ENCODE measurements at places on chromosomes 16 and 17. TPM values are rescaled to one million over a fixed set of nuclear protein-coding genes. Genes with fewer than 3 reads are reported as not detected.
A peak's percentile ranks its signal among the peaks of the same experiment; 100 is the strongest.

Gene UTP4
- 30.9 TPM for total RNA-seq

Gene TSPOAP1
- not detected for total RNA-seq

Gene TPSB2
- total RNA-seq, result 1.1 TPM

Gene RSL1D1
- 345 TPM for total RNA-seq

- peak; percentile 98 for DNase-seq
Observed at GRCh38 chr16:70746708-70747424, 54.1 kb downstream of the VAC14 start.

Gene TEKT1
- not detected for total RNA-seq

- DNase-seq, result no peak
Observed at GRCh38 chr17:27946513-27946912, 53.3 kb upstream of the LYRM9 start.

GRCh38 chr16:717450-718245, 2.7 kb downstream of the METRN start:
- DNase-seq, result no peak

Gene GPR179
- total RNA-seq, result not detected

Gene ASB16
- 0.29 TPM for total RNA-seq

DNA sequence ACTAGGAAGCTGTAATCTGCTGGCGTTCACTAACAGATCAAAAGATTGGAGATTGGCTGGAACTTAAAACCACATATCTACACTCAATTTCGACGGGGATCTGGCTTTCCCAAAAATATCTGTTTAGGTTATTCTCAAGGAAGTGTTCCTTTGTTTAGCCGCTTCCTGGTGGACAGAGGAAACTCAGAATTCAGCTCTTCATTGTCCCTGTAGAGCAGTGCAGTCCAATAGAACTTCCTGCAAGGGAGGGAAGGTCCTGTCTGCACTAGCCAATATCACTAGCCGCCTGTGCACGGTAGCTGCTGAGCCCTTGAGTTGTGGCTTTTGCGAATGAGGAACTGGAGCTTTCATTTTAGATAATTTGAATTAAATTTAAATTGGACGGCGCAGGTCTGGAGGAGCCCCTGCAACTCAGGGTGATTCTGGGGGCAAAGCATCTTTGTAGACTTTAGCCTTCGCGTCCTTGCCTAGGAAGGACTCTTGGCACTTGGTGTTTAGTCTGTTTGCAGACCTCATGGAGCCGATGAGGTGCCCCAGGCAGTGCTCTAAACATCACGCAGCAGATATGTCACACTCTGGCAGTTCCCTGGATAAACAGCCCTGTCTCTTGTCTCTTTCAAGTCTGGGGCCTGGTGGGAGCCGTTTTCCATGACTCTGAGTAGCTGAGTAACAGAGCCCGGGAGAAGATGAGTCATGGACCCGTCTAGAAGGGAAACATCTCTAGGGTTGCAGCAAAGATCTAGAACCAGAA, 122.2 kb downstream of the CCDC182 start:
- DNase-seq, result peak; percentile 70

DNA sequence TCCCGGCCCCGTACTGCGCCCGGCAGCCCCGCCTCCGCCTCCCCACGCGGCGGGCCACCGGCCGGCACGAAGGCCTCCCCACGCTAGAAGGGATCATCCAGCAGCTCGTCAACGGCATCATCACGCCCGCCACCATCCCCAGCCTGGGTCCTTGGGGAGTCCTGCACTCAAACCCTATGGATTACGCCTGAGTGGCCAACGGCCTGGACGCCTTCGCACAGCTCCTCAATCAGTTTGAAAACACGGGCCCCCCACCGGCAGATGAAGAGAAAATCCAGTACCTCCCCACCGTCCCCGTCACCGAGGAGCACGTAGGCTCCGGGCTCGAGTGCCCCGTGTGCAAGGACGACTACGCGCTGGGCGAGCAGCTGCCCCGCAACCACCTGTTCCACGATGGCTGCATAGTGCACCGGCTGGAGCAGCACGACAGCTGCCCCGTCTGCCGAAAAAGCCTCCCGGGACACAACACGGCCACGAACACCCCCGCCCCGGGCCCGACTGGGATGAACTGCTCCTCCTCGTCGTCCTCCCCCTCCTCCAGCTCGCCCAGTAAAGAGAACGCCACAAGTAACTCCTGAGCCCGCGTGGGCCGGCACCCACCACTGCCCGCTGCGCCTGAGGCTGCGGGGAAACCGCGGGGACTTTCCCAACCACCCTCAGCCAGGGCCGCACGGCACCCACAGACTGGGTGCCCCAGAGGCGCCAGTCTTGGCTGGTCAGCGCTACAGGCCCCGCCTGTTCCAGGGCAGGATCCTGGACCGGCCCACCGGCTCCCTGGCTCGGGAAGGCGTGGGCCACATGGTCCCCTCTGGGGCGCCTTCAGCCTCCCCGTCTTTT, 39.0 kb upstream of the AKAP1 start:
- no peak for DNase-seq

DNA sequence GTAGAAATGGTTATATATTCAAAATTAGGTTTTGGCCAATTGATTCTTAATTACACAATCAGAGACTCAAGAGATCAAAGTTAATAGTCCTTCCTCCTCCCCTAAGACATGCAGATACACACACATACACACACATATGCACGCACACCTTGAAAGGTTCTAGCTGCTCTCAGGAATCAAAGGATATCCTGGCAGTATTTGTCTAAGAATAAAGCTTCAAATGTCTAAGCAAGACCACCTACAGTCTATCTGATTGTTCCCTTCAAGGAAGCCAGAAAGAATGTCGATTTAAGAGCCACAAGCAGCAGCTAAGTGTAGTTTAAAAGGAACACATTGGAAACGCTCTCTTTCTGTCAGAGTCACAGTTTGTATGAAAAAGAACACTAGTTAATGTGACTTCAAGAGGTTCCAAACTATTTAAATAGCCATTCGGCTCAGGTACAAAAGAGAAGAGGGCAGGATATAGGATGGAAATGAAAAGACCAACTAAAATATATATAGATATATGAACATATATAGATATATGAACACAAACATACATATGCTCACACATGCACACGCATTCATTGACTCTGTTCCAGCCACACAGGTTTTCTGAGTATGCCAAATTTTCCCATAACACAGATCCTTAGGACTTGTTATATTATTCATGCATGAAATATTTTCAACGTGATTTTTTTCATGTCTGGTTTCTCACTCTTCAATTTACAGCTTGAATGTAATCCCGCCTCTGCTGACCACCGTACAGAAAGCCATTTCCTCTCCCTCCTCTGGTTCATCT, 79.0 kb downstream of the CDH8 start:
- DNase-seq, result no peak

DNA sequence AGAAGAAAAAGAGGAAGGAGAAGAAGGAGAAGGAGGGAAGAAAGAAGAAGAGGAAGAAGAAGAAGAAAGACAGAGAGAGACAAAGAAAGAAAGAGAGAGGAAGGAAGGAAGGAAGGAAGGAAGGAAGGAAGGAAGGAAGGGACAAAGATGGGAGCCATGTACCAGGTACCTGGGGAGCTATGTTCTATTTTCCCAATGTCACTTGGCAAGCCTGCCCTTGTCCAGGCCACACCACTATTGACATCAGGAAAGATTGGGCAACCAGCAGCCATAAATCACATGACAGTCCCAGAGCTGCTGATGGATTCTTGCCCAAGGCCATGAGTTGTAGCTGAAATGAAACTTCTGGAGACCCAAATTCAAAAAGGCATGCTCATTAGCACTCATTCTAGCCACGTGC, 2.7 kb upstream of the CES1 start:
- DNase-seq, result no peak

- no peak for DNase-seq
Observed at GRCh38 chr17:66309793-66310192, 7.4 kb downstream of the PRKCA start.

Gene CFAP97D1
- 0.24 TPM for total RNA-seq

DNA sequence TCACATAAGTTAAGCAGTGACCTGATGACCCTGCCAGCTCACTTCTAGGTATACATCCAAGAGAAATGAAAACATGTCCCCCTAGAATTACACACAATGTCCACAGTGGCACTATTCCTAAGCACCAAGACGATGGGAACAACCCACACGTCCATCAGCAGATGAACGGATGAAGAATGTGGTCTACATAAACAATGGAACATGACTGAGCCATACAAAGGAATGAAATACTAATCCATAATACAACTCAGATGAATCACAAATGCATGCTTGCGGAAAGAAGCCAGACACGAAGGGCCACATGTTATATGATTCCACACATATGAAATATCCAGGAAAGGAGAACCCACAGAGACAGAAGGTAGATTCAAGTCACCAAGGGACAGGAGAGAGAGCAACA, 17.4 kb downstream of the USP22 start:
- no peak for DNase-seq

DNA sequence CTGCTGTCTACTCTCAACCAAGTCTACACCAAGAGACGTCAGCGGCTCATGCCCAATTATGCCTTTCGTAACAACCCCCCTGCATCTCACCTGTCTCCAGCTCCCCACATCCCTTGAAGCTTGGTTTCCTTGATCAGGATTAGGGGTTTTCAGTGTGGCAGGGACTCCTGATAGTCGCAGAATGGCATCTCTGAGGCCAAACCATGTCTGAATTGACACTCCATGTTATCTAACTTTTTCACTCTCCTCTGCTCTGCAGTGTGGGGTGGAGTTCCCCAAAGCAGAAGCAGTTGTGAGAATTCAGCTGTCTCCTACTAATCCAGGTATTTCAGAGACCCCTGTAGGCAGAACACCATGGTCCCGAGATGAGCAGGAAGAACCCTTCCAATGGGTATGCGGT, 5.6 kb upstream of the AHSP start:
- no peak for DNase-seq

GRCh38 chr17:8153957-8154607, 1.9 kb upstream of the PER1 start:
- peak; percentile 96 for DNase-seq

GRCh38 chr16:54633943-54634362, 296.7 kb upstream of the IRX5 start:
- DNase-seq, result peak; percentile 16

Gene SBK1
- total RNA-seq, result 0.48 TPM

DNA sequence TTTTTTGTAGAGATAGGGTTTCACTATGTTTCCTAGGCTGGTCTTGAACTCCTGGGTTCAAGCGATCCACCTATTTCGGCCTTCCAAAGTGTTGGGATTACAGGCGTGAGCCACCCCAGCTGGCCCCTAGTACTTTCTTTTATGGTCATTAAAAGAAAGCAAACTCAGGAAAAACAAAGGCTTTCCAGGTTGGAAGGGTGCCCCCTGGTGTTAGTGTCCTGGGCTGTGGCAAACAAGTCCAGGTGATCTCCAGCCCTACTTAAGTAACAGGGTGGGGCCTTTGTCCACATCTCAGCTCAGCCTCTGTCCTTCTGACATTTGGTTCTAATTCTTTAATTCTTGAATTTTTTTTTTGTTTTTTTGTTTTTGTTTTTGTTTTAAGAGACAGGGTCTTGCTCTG, 6.9 kb downstream of the IGFBP4 start:
- no peak for DNase-seq

Gene KRTAP9-2
- total RNA-seq, result not detected

GRCh38 chr17:44355642-44356099, 8.0 kb downstream of the FAM171A2 start:
- DNase-seq, result no peak

- no peak for DNase-seq
Observed at GRCh38 chr16:30381291-30382041, 895 bp downstream of the SEPTIN1 start.

Gene WFIKKN1
- total RNA-seq, result not detected

All from A172 (cell line).